ENCODE measurements at places on chromosomes 4 and X. TPM values are rescaled to one million over a fixed set of nuclear protein-coding genes. Genes with fewer than 3 reads are reported as not detected.

ATP1B4 gene
- not detected for polyA plus RNA-seq

DNA sequence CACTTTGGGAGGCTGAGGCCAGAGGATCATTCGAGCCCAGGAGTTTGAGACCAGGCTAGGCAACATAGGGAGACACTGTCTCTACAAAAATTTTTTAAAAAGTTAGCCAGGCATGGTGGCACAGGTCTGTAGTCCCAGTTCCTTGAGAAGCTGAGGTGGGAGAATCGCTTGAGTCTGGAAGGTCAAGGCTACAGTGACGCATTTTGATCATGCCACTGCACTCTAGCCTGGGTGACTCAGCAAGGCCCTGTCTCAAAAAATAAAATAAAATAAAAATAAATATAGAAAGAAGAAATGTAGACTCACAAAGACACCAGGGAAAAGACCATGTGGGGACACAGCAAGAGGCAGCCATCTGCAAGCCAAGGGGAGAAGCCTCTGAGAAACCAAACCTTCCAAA is 42.3 kb upstream of the SLC7A3 start:
- H3K27me3 ChIP-seq, result no peaks in the 10 kb centered on the region
- no peak for DNase-seq
- no peak overlapping the region for H3K4me3 ChIP-seq
- no peaks in the 10 kb centered on the region for H3K4me1 ChIP-seq
- no peak overlapping the region for H3K27ac ChIP-seq
- no peaks in the 10 kb centered on the region for H3K36me3 ChIP-seq

DNA sequence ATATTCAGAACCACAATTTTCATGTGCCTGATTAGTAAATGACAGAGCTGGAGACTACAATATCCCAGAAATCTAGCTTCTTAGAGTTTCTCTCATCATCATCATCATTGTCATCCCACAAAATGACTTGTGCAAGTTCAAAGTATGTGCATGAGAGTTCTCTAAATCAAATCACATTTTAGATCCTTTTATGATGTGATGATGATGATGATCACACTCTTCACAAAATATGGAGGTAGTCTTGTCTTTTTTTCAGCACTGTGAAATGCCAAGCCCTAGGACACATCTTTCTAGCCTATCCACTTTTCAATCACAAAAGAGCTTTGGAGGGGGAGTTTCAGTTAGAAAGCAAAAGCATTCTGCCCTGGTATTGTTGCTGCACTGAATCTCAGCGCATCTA is 7.4 kb downstream of the MBNL3 start:
- DNase-seq, result no peak
- H3K4me3 ChIP-seq, result no peak overlapping the region
- H3K36me3 ChIP-seq, result no peaks in the 10 kb centered on the region

GRCh38 chrX:150150076-150150779 is 211.9 kb upstream of the EOLA2 start:
- H3K27ac ChIP-seq, result no peak overlapping the region
- no peaks in the 10 kb centered on the region for H3K27me3 ChIP-seq
- H3K4me3 ChIP-seq, result no peak overlapping the region
- no peak for DNase-seq

TBL1X gene
- polyA plus RNA-seq, result 8.8 TPM

GRCh38 chrX:155169881-155170280 is 46.4 kb upstream of the VBP1 start:
- no peak for DNase-seq
- H3K36me3 ChIP-seq, result no peaks in the 10 kb centered on the region
- no peak overlapping the region for H3K27ac ChIP-seq
- no peaks in the 10 kb centered on the region for H3K4me1 ChIP-seq
- no peaks in the 10 kb centered on the region for H3K27me3 ChIP-seq

SLIT2 gene
- not detected for polyA plus RNA-seq

DNA sequence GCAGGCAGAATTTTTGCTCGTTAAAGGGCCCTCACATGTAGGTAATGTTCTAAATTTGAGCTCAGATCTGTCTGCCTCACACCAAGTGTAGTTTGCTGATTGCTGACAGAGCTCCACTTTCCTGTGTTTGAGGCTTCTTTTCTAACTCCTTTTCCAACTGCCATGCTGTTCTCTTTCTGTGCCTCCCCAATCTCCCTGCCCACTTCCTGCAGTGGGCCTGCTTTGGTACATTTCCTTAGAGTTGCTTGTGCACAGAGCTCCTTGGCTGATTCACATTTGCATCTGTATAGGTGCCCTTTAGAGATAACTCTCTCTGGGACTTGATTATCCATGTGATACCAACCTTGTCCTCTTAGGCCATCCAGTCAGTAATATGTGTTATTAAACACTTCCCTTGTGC is 4.5 kb downstream of the MED28 start:
- no peak overlapping the region for H3K27ac ChIP-seq
- peaks cover 4% of the 10 kb centered on the region for H3K36me3 ChIP-seq
- H3K27me3 ChIP-seq, result no peaks in the 10 kb centered on the region
- no peak overlapping the region for H3K4me3 ChIP-seq
- no peak for DNase-seq

- DNase-seq, result no peak
- peak overlapping the region; percentile 48 for H3K27ac ChIP-seq
- peaks cover 7% of the 10 kb centered on the region for H3K36me3 ChIP-seq
- no peak overlapping the region for H3K4me3 ChIP-seq
- no peaks in the 10 kb centered on the region for H3K27me3 ChIP-seq
Measured at GRCh38 chr4:73252001-73252400, 6.6 kb downstream of the ANKRD17 start.

DNA sequence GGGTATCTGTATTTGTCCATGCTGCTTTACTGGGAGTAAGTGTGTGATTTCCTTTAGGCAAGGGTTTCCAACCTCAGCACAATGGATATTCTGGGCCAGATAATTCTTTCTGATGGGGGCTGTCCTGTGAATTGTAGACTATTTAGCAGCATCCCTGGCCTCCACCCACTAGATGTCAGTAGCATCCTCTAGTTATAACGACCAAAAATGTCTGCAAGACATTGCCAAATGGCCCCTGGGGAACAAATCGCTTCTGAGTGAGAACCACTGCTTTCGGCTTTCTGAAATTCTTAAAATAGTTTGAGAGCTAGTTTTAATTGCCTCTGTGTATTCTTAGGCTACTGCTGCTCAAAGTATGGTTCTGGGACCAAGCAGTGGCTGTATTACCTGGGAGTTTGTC is 81.2 kb upstream of the GPM6B start:
- H3K27me3 ChIP-seq, result no peaks in the 10 kb centered on the region
- no peaks in the 10 kb centered on the region for H3K36me3 ChIP-seq
- peak; percentile 3 for DNase-seq
- H3K27ac ChIP-seq, result no peak overlapping the region
- H3K4me1 ChIP-seq, result no peaks in the 10 kb centered on the region
- H3K4me3 ChIP-seq, result no peak overlapping the region

GRCh38 chr4:15688051-15688450 is 6.4 kb downstream of the FAM200B start:
- no peak overlapping the region for H3K4me3 ChIP-seq
- DNase-seq, result no peak
- no peaks in the 10 kb centered on the region for H3K27me3 ChIP-seq
- no peaks in the 10 kb centered on the region for H3K4me1 ChIP-seq

Data from B cell (primary cell).